ENCODE measurements at places on chromosomes 6 and 20.

- DNase-seq, result peak; percentile 40
These were observed 11.8 kb upstream of the SCAF8 start for GRCh38 chr6:154721460-154721859.

- no peak for DNase-seq
These were observed 738.1 kb upstream of the GJE1 start for GRCh38 chr6:141394565-141395051.

- peak; percentile 84 for DNase-seq
These were observed 68.5 kb downstream of the MRPL14 start for GRCh38 chr6:44058617-44059358.

DNA sequence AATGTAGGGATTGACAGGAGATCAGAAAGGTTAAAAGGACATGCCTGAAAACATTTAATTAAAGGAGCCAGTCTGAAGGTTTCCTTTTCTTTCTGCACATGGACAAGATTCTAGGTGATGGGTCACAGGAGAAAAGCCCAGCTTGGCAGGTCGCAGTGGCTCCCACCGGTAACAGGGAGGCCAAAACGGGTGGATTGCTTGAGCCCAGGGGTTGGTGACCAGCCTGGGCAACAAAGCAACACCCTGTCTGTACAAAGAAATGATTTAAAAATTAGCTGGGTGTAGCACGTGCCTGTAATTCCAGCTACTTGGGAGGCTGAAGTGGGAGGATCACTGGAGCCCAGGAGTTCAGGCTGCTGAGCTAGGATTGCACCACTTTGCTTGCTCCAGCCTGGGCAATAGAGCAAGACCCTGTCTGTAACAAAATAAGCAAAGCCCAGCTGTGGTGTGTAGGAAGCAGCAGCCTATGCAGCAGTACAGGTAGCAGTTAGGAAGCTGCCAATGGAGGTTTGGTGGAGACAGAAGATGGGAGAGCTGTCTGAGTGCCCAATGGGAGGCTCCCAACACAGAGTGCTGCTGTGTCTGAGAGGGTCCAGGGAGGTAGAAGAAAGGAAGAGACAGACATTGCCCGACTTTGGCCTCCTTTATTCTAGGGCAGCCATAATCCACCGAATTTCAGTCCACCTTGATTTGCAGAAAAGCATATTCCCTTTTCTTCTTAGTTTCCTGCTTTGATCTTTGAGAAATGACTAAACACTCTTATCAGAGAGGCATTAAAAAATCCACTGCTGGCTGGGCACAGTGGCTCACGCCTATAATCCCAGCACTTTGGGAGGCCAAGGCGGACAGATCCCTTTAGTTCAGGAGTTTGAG is 7.1 kb upstream of the AP5S1 start:
- DNase-seq, result no peak

GRCh38 chr6:76876922-76877553 is 586.3 kb downstream of the HTR1B start:
- no peak for DNase-seq

- DNase-seq, result no peak
These were observed 125.3 kb downstream of the FOXO3 start for GRCh38 chr6:108685970-108686369.

All from fibroblast of skin of left biceps (primary cell).